Ovary (tissue), 10 donors: ENCODE measurements at places on chromosomes 6 and 20. TPM values are rescaled to one million over a fixed set of nuclear protein-coding genes. Genes with fewer than 3 reads are reported as not detected.

DNA sequence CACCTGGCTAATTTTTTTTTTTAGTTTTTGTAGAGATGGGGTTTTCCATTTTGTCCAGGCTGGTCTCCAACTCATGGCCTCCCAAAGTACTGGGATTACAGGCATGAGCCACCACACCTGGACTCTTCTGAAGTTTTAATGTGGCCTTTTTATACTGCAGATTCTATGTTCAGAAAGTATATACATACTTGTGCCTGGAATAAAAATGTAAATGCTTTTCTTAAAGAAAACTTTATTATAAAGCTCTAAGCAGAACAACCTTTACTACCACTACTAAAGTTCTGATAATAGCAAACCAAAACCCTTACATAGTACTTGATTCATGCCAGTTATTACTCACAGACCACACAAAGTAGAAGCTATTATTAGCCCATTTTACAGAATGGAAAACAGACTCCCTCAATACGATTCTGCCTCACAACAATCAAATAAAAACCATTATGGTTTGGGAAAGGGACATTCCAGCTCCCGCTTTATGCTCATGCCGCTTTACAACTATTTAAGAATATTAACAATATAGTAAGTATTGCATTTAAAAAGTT, 5.3 kb downstream of the PHIP start:
- no peaks in the 10 kb centered on the region for H3K27me3 ChIP-seq
- no peaks in the 10 kb centered on the region for H3K4me1 ChIP-seq
- no peak overlapping the region for H3K4me3 ChIP-seq
- no peak for DNase-seq

GRCh38 chr6:22146678-22146930, 150.2 kb downstream of the PRL start:
- H3K4me3 ChIP-seq: no peak overlapping the region
- H3K27ac ChIP-seq: no peak overlapping the region
- peak; percentile 40 for DNase-seq
- H3K4me1 ChIP-seq: peaks cover 5% of the 10 kb centered on the region
- no peaks in the 10 kb centered on the region for H3K27me3 ChIP-seq

- DNase-seq: peak; percentile 80
- H3K27me3 ChIP-seq: no peaks in the 10 kb centered on the region
- peak overlapping the region; percentile 66 for H3K27ac ChIP-seq
Observed at GRCh38 chr6:27503436-27504030, 30.6 kb upstream of the ZNF184 start.

DNA sequence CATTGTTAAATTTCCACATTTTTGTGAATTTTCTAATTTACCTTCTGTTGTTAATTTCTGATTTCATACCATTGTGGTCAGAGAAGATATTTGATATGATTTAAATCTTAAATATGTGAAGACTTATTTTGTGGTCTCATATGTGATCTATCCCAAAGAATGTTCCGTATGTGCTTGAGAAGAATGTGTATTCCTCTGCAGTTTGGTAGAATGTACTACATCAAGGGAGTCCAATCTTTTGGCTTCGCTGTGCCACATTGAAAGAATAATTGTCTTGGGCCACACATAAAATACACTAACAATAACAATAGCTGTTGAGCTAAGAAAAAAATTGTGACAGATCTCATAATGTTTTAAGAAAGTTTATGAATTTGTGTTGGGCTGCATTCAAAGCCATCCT, 176.2 kb upstream of the PRND start:
- no peak overlapping the region for H3K4me3 ChIP-seq
- H3K27me3 ChIP-seq: no peaks in the 10 kb centered on the region
- no peaks in the 10 kb centered on the region for H3K36me3 ChIP-seq
- no peaks in the 10 kb centered on the region for H3K4me1 ChIP-seq
- H3K27ac ChIP-seq: no peak overlapping the region

DNA sequence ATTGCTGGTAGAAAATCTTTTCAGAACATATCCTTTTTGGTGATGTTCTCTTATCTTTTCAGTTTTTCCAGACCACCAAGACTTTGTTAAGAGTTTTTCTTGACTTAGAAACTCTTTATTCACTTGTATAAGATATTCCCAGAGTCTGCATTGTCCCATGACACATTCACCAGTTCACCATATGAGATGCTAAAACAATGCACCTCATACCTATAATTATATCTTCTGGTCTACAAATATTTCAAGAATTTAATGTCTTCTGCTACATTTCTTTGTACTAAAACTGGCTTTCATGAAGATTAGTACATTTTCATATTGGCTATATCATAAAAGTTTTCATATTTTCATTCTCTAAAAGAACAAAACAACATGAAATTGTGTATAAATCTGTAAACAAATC, 111.3 kb downstream of the ADGRG6 start:
- H3K27ac ChIP-seq: no peak overlapping the region
- no peak overlapping the region for H3K4me3 ChIP-seq
- no peaks in the 10 kb centered on the region for H3K4me1 ChIP-seq
- H3K27me3 ChIP-seq: no peaks in the 10 kb centered on the region
- no peak for DNase-seq

GRCh38 chr6:117463762-117464665, 18.5 kb upstream of the DCBLD1 start:
- H3K27ac ChIP-seq: no peak overlapping the region
- no peaks in the 10 kb centered on the region for H3K4me1 ChIP-seq
- H3K27me3 ChIP-seq: no peaks in the 10 kb centered on the region
- H3K36me3 ChIP-seq: no peaks in the 10 kb centered on the region
- DNase-seq: no peak

DNA sequence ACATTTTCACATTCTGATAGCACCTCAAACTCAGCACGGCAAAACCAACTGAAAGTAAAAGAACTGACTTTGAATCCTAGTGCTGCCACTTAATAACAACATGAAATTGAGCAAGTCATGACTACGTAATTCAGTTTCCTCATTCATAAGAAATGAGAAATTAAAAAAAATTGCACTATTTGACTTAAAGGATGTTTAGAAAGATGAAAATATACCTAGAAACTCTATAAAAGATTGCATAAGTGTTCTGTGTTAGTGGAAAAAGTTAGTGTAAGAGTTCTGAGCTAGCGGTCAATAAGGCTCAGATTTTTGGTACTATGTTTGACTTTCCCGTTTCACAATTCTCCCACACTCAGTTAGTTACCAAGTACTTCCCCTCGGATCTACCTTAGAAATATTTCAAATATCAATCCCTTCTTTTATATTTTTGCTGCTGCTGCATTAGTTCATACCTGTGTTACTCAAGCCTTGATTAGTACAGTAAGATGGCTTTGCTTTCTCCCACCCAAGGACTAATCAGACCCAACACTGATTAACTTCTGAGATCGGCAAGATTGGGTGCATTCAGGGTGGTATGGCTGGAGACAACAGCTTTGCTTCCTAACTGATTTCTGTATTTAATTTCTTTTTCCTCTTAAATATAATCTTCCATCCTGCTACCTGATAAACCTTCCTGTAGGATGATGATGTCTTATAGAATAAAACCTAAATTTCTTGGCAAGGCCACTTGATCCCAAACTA, 25.9 kb downstream of the ECHDC1 start:
- no peak overlapping the region for H3K27ac ChIP-seq
- H3K4me1 ChIP-seq: no peaks in the 10 kb centered on the region
- DNase-seq: no peak
- H3K4me3 ChIP-seq: no peak overlapping the region
- no peaks in the 10 kb centered on the region for H3K27me3 ChIP-seq

GRCh38 chr20:61549865-61550264, 297.8 kb downstream of the CDH4 start:
- no peak for DNase-seq
- H3K27ac ChIP-seq: no peak overlapping the region
- no peak overlapping the region for H3K4me3 ChIP-seq
- no peaks in the 10 kb centered on the region for H3K4me1 ChIP-seq
- H3K27me3 ChIP-seq: no peaks in the 10 kb centered on the region

- H3K27me3 ChIP-seq: no peaks in the 10 kb centered on the region
- H3K27ac ChIP-seq: peak overlapping the region; percentile 27
- peaks cover 22% of the 10 kb centered on the region for H3K4me1 ChIP-seq
- peak; percentile 67 for DNase-seq
- H3K36me3 ChIP-seq: no peaks in the 10 kb centered on the region
Observed at GRCh38 chr6:158040051-158040803, 58.6 kb downstream of the SYNJ2 start.

- no peak overlapping the region for H3K27ac ChIP-seq
- no peaks in the 10 kb centered on the region for H3K4me1 ChIP-seq
- H3K4me3 ChIP-seq: no peak overlapping the region
- no peaks in the 10 kb centered on the region for H3K27me3 ChIP-seq
Observed at GRCh38 chr6:106897580-106897979, 76.9 kb downstream of the CD24 start.

DNA sequence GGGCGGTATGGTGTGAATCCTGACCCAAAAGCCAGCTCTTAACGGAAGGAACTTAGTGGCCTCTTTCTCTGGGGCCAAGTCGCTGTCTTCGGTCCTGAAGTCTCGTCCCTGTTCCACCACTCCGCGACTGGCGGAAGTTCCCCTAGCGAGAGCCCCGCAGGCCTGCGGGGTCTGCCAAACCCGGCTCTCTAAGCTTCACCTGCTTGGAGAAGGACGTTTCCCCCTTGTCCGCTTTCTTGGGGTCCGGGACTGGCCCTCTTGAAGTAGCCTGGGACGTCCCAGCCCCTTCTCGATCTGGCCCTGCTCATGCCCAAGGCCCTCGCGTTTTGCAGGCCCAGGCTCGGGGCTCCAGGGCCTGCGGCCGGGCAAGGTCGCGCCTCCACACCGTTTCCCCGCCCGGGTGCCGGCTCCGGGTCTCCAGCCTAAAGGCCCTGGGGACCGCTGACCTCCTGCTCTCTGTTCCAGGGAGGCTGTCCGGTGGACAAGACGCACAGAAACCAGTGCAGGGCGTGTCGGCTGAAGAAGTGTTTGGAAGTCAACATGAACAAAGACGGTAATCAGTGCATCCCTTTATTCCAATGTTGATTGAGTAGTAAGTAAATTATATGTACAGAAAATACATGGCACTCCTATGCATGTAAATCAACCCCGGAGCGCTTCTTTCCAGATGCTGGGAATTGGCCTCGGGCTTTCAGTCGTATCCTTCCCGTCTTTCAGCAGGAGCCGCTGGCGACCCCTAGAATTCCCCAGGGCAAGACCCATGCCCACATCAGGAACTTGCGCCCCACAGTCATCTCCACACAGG, 8.8 kb downstream of the NR2E1 start:
- no peak overlapping the region for H3K4me3 ChIP-seq
- H3K27ac ChIP-seq: no peak overlapping the region
- no peaks in the 10 kb centered on the region for H3K27me3 ChIP-seq
- H3K36me3 ChIP-seq: no peaks in the 10 kb centered on the region

DNA sequence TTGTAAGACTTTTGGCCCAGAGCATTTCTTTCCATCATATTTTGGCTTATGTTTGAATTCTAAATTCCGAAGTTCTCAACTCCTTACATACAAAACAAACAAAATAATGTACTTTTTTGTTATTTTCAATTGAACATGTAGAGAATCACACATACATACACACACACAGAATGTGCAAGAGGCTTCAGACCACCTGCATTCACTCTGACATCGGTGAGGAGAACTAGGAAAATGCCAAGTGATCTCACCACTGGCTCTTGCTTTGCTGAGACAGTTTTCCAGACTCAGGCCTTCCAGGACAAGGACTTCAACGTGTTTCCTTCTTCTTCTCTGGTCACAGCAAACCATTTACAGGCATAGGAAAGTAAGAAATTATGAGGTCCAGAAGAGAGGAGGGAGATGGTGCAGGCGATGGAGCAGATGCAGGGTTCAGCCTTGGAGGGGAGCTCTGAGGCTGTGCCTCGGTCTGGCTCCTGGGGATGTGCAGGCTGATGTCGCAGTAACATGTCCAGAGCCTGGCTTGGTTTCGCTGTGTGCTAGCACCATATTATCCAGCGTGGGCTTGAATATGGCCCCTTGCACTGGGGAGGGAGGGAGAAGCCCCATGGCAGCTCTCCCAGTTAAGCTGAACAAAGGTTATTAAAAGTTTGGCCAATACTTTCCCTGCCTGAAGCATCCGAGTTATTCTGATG, 93.4 kb downstream of the DACT2 start:
- no peak overlapping the region for H3K27ac ChIP-seq
- DNase-seq: no peak
- H3K4me3 ChIP-seq: no peak overlapping the region

- H3K4me1 ChIP-seq: no peaks in the 10 kb centered on the region
- no peak overlapping the region for H3K4me3 ChIP-seq
- no peaks in the 10 kb centered on the region for H3K36me3 ChIP-seq
- DNase-seq: peak; percentile 29
- H3K27ac ChIP-seq: no peak overlapping the region
Observed at GRCh38 chr6:13908955-13909381, 15.8 kb upstream of the RNF182 start.

DNA sequence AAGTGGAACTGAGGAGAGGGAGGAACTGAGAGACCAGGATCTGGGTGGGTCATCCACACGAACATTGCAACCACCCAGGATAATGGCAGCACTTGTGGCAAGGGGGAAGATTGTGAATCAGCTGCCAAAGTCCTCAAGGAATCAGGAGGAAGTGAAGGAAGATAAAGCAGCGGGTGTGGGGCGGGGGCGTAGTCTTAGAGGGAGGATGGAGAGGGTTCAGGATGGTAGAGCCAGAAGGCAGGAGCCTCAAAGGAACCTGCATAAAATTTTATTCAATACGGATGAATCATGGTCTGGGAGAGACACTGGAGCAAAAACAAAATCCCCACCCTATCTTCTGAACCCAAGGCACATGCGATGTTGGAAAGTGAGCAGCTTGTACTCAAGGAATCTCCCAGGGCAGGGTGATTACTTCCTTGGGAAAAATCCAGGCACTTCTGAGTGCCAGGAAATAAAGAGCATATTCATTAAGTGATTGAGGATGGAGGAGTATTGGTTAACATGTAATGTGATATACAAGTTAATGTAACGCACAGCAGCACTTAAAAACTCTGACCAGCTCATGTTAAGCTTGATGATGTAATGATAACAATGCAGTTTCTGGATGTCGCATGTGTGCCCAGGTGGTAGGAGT, 82.0 kb upstream of the B3GAT2 start:
- no peaks in the 10 kb centered on the region for H3K27me3 ChIP-seq
- peaks cover 2% of the 10 kb centered on the region for H3K4me1 ChIP-seq
- no peak overlapping the region for H3K4me3 ChIP-seq
- H3K36me3 ChIP-seq: no peaks in the 10 kb centered on the region
- H3K27ac ChIP-seq: no peak overlapping the region

GRCh38 chr6:83914953-83915352, 55.5 kb downstream of the CYB5R4 start:
- no peak for DNase-seq
- no peak overlapping the region for H3K4me3 ChIP-seq
- no peak overlapping the region for H3K27ac ChIP-seq
- H3K4me1 ChIP-seq: no peaks in the 10 kb centered on the region
- H3K36me3 ChIP-seq: no peaks in the 10 kb centered on the region
- no peaks in the 10 kb centered on the region for H3K27me3 ChIP-seq

DNA sequence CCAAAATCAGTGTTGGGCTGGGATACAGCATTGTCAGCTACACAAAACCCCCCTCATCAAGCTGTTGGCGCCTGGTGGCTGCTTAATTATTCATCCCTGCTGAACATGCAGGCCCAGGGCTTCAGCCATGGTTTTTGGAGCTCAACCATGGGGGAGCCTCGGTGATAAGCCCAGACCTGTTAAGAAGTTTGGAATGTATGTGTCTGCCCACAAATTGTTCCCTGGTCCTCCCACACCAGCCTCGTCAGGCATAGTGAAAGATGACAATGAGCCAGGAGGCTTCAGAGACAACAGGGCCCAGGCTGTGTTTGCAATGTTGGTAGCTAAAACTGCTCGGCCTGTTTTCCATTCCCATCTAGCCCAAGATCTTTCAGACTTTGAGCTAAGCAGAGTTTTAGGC, 34.8 kb upstream of the SIRPA start:
- H3K4me3 ChIP-seq: no peak overlapping the region
- DNase-seq: no peak
- no peaks in the 10 kb centered on the region for H3K36me3 ChIP-seq
- H3K27ac ChIP-seq: no peak overlapping the region
- H3K27me3 ChIP-seq: no peaks in the 10 kb centered on the region

Gene RBBP8NL
- 0.46 TPM for total RNA-seq

Gene GSTA2
- not detected for total RNA-seq

Gene LST1
- total RNA-seq: 13.9 TPM

Gene TFAP2D
- total RNA-seq: not detected

Gene GABRR1
- not detected for total RNA-seq

Gene CTCFL
- total RNA-seq: not detected
